ENCODE measurements at places on chromosomes 13 and 19. TPM values are rescaled to one million over a fixed set of nuclear protein-coding genes. Genes with fewer than 3 reads are reported as not detected.

DNA sequence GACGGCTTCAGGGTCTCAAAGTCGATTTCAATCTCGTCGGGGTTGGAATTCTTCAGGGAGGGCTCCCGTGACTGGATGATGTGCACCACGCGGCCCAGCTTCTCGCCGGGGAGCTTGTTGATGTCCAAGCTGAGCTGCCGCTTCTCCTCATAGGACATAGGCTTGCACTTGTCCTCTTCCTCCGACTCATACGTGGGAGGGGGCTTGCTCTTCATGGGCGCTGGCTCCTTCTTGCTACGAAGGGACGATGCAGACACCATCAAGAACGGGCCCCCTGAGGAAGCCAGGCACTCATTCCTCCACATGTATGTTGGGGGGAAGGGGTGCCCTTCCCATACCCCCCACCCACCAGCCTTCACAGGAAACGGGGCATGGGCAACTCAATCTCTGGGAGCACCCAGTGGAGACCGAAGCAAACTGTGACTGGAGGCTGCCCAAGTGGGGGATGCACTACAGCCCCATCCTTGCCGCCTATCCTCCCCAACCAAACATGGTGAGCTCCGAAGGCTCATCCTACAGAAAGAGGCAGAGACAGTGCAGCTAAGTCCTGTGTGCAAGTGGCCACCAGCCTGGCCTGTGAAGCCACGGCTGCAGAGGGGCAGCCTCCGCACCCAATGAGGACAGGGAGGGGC is 23.2 kb upstream of the EPHX3 start:
- peaks cover 57% of the 10 kb centered on the region for H3K36me3 ChIP-seq
- no peaks in the 10 kb centered on the region for H3K4me1 ChIP-seq

POP4 gene
- polyA plus RNA-seq: 156 TPM

UFM1 gene
- polyA plus RNA-seq: 54.5 TPM

TIMM13 gene
- polyA plus RNA-seq: 75.3 TPM

DNA sequence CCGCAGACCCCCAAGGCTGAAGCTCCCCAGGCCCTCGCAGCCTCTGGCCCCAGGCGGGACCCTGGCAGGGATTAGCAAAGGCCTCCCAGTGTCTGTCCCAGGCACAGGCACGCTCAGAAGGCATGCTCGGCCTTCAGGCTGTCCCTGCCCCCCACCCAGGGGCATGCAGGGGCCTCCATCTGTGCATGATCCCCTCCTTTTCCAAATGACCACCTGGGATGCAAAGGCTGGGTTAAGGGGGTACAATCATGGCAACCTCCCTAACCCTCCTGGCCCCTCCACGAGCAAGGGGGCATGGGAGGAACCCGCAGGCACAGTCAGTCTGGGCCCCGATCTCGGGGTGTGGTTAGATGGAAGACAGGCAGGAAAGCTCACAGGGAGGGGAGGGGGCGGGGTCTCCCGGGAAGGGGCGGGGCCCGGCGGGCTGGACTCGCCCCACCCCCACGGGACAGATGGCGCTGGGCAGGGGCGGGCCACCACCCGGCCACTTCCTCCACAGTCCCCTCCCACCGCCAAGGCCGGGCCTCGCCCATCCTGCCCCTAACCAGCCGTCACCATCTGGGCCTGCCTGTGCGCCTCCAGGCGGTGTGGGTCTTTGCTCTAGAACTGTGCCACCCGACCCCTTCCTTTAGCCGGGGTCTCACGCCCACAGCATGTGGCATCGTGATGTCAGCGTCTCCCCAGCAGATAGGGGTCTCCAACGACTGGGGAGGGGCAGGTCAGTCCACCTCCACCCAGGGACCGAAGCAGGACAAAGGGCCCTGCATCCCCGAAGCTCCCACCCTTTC is 7.0 kb upstream of the REXO1 start:
- peak overlapping the region; percentile 84 for H3K4me3 ChIP-seq
- peak overlapping the region; percentile 93 for H3K27ac ChIP-seq
- no peaks in the 10 kb centered on the region for H3K36me3 ChIP-seq
- DNase-seq: peak; percentile 73
- H3K4me1 ChIP-seq: peaks cover 76% of the 10 kb centered on the region

HIPK4 gene
- not detected for polyA plus RNA-seq

DNA sequence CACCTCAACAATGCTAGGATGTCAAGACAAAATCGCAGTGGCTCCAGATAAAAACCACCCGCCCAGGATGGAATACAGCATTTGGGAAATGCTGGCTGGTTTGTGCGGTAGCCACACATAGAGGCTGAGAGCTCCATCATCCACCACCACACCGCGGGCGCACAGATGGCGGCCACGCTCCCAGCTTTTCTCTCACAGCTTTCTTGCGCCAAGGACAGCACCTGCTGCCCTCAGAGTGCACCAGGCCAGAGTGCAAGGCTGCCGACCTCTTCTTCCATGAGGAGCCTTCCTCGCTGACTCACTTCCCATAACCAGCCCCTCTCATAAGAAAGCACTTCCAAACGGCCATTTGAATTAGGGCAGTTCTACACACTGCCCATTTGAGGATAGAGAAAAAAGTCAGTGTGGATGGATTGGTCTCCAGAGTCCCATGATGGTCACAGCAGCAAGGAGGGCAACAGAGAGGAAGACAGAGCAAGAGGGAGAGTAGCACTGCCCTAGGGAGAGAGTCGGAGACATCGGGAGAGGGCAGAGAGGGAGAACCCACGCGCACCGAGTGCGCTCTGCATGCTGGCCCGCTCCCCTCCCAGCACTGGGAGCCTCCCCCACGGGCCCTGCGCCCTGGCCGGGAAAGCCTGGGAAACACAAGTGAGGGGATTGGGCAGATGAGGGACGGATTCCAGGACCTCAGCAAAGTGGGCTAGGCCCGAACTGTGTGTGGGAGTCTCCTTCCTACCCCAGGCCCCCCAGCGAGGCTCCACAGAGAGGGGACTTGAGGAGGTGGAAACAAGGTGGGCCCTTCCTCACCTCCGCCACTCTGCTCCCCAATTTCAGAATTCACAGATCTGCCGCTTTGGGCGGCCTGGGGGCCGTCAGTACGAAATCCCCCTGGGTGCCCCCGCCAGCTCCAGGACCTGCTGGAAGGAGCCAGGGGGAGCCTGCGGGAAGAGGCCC is 156.9 kb downstream of the USP12 start:
- DNase-seq: no peak
- no peaks in the 10 kb centered on the region for H3K27me3 ChIP-seq
- H3K27ac ChIP-seq: no peak overlapping the region
- no peak overlapping the region for H3K4me3 ChIP-seq

ATP4A gene
- not detected for polyA plus RNA-seq

- H3K27ac ChIP-seq: peak overlapping the region; percentile 93
- no peaks in the 10 kb centered on the region for H3K27me3 ChIP-seq
- peak overlapping the region; percentile 53 for H3K4me3 ChIP-seq
- H3K36me3 ChIP-seq: peaks cover 17% of the 10 kb centered on the region
- H3K4me1 ChIP-seq: peaks cover 60% of the 10 kb centered on the region
- no peak for DNase-seq
Observed at GRCh38 chr19:2239771-2240770, 3.4 kb downstream of the SF3A2 start.

GRCh38 chr19:1674293-1674679 is 21.9 kb upstream of the TCF3 start:
- no peaks in the 10 kb centered on the region for H3K4me1 ChIP-seq
- no peaks in the 10 kb centered on the region for H3K27me3 ChIP-seq
- DNase-seq: no peak
- no peaks in the 10 kb centered on the region for H3K36me3 ChIP-seq

- no peak overlapping the region for H3K27ac ChIP-seq
- no peaks in the 10 kb centered on the region for H3K27me3 ChIP-seq
- DNase-seq: no peak
- H3K36me3 ChIP-seq: no peaks in the 10 kb centered on the region
- H3K4me3 ChIP-seq: no peak overlapping the region
- H3K4me1 ChIP-seq: no peaks in the 10 kb centered on the region
Observed at GRCh38 chr13:37618554-37618953, 20.0 kb upstream of the POSTN start.

DNA sequence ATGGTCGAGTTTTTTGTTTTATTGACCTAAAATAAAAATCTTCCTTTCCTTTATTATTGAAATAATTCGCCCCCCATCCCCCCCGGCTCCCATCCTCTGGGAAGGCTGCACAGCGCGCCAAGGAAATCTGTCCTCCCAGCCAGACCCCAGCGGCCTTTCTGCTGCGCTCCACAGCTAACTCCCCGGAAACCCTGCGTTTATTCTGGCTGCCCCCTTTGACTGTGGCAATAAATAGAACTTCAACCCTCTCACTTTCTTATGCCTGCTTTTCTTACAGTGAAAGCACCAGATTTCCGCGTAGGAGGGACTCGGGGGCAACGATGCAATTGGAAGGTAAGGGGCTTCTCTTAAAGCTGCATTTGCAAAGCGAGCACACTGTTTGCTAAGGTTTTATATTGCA is 9.7 kb upstream of the C19orf12 start:
- no peaks in the 10 kb centered on the region for H3K4me1 ChIP-seq
- H3K27ac ChIP-seq: no peak overlapping the region
- no peaks in the 10 kb centered on the region for H3K36me3 ChIP-seq
- peak overlapping the region; percentile 8 for H3K4me3 ChIP-seq
- DNase-seq: no peak

- no peaks in the 10 kb centered on the region for H3K36me3 ChIP-seq
- DNase-seq: no peak
- H3K27me3 ChIP-seq: no peaks in the 10 kb centered on the region
- H3K4me1 ChIP-seq: no peaks in the 10 kb centered on the region
- no peak overlapping the region for H3K27ac ChIP-seq
Observed at GRCh38 chr13:48108106-48108505, 13.2 kb upstream of the MED4 start.

ZNF492 gene
- 0.32 TPM for polyA plus RNA-seq

- DNase-seq: no peak
- no peak overlapping the region for H3K27ac ChIP-seq
- no peaks in the 10 kb centered on the region for H3K4me1 ChIP-seq
- no peaks in the 10 kb centered on the region for H3K27me3 ChIP-seq
- H3K36me3 ChIP-seq: no peaks in the 10 kb centered on the region
Observed at GRCh38 chr13:50574731-50575130, 268.8 kb downstream of the DLEU7 start.

DNA sequence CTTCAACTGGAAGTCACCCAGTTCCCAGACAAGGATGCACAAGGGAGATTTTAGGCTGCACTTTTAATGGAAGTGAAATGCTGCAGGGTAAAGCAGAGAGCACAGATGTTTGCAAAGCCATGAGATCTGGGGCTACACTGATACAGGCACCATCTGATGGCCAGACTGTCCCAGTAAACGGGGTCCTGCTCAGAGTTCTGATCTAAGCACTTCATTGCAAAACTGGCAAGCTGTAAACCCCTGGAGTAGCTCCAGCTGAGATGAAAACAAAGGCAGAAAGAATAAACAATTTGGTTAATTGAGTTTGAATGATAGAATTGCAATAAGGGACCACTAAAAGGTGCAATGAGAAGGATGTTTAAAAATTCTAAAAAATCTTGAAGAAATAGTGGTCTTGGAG is 197.1 kb downstream of the OXGR1 start:
- no peak overlapping the region for H3K27ac ChIP-seq
- H3K36me3 ChIP-seq: no peaks in the 10 kb centered on the region
- H3K4me1 ChIP-seq: no peaks in the 10 kb centered on the region
- H3K4me3 ChIP-seq: no peak overlapping the region
- no peak for DNase-seq

SYNGR4 gene
- not detected for polyA plus RNA-seq

DNA sequence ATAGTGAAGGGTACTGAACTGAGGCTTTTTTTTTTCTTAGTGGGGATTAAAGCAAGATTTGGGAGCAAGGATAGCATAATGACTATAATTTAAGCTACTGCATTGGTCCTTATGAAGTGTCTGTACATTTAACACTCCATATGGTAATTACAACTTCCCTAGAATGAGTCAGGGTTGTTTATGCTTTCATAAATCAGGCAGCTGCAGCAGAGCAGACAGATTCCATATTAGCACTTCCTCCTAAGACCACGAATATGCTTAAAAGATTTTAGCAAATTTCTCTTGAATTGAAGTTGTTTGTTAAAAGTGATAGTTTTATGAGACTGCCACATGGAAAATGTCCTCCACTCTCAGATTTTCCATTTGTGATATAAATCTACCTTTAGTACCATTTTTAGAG is 401.1 kb upstream of the SPRY2 start:
- no peaks in the 10 kb centered on the region for H3K27me3 ChIP-seq
- H3K4me3 ChIP-seq: no peak overlapping the region
- no peak for DNase-seq
- no peaks in the 10 kb centered on the region for H3K4me1 ChIP-seq
- H3K36me3 ChIP-seq: no peaks in the 10 kb centered on the region

DNA sequence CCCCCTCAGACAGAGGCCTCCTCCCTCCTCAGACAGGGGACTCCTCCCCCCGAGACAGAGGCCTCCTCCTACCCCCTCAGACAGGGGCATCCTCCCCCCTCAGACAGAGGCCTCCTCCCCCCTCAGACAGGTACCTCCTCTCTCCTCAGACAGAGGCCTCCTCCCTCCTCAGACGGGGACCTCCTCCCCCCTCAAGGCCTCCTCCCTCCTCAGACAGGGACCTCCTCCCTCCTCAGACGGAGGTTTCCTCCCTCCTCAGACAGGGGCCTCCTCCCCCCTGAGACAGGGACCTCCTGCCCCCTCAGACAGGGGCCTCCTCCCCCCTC is 13.9 kb downstream of the C3 start:
- no peak overlapping the region for H3K27ac ChIP-seq
- H3K4me1 ChIP-seq: no peaks in the 10 kb centered on the region
- peaks cover 5% of the 10 kb centered on the region for H3K27me3 ChIP-seq
- no peak for DNase-seq
- H3K4me3 ChIP-seq: no peak overlapping the region

ZSCAN18 gene
- polyA plus RNA-seq: 30.7 TPM

DNA sequence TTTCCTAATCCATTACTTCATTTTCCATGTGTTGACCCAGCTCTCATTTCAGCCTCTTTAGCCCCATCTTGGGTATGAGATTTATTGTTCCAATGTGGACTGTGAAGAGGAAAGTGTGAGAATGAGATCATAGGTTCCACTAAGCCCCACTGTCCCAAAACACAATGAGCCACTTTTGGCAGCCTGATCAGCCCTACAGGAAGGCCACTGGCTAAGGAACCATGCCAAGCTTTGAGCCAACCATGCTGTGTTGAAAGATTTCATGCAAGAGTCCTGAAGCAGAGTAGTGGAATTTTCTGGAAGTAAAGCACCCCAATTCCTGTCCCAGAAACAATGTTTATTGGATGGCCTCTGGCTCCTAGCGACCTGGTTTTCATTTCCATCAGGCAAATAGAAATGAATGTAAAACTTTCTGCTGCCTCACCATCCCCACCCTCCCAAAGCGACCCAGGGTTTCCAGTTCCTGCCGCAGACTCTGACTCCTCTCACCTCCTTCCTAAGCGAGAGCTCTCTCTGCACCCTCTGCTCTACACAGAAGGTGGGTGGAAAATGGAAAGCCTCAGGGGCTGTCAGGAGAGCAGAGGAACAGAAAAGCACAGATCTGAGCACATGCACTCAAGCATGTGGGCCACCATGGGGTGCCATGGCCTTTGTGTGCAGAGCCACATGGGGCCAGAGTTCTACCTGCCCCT is 73.1 kb downstream of the KCTD12 start:
- H3K27ac ChIP-seq: no peak overlapping the region
- no peaks in the 10 kb centered on the region for H3K4me1 ChIP-seq
- no peaks in the 10 kb centered on the region for H3K27me3 ChIP-seq

Data from naive thymus-derived CD4-positive, alpha-beta T cell (primary cell).